ENCODE measurements at places on chromosomes 7 and 10. TPM values are rescaled to one million over a fixed set of nuclear protein-coding genes. Genes with fewer than 3 reads are reported as not detected.

DNA sequence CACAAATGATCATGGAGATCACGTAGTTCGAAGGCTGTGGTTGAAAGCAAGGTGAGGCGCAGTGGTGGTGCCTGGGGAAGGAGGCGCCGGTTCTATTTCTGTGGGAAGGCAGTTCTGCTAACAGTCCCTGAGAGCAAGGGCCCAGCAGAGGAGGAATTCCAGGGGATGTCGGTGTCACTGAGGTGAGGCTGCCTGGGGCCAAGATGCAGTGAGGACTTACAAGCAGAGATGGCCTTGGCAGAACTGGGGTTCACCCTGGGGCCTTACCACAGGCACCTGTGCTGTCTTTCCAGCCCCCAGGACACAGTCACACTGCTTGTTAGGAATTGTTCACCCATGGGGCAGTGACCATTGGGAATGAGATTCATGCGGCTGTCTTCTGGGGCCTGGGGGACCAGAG, 26.7 kb downstream of the GBX1 start:
- no peak for DNase-seq

DNA sequence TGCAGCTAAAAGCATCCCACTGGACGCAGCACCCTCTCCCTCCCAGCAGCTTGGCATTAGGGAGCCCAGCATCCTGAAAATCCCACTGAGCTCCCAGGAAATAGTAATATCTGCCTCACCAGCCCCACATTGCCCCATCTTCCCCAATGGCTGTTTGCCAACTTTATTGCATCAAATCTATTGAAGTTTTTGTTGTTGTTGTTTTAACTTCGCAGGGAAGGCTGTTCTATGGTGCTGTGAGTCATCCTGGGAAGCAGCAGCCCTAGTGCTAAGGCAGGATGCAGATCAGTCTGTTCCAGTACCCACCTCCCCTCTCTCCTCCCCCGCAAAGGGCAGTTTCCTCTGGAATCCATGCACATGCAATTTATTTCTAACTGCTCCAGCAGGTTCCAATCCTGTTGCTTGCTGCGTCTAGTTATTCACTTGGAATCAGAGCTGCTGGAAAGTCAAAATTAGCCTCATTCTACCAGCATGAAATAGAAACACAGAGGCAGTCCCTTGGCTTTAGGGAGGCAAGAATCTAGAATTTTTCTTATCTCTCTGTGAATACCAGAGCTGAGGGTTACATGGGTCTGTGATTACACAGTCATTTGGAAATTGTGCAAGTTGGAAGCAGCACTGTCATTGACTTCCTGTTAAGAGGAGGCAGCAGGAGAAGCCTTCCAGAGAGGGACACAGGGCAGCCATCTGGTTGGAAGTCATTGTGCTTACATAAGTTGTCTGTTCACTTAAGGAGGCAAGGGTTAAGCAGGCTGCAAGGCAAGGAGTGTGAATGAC, 115.9 kb upstream of the CACUL1 start:
- DNase-seq: no peak

DNA sequence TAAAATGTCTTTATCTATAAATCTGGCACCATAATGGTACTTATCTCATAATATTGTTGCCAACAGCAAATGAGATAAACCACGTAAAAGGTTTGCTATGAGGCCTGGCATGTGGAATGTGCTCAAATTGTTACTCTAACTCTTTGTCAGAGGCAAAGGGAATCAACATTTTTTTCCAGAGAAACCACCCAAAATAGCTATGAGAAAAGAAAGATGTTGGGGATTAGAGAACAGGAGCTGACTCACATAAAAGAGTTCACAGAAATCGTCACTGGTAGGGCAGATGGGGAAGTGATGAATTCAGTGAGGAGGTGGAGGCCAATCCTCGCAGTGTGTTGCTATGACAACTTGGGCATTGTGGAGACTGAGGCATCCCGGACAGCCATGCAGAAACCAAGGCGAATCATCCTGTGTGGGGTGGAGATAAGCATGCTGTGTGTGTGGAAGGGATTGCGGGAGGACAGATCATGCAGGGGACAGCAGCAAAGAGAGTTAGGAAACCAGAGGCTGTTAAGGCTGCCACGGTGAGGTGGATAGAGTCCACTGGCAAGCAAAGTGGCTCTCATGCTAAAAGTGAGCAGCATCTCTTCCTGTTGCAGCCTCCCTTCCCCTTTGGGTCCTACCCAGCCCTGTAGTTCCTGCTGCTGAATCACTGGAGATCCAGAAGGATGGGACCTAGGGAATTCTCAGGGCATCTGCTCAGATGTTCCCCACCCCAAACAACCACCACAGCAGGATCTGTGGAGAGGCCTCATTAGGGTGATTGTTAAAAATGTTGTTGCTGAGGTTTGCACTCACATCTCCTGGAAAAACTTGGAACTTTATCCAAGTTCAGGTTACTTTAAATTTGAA, 103.9 kb downstream of the CUBN start:
- peak; percentile 55 for DNase-seq

DNA sequence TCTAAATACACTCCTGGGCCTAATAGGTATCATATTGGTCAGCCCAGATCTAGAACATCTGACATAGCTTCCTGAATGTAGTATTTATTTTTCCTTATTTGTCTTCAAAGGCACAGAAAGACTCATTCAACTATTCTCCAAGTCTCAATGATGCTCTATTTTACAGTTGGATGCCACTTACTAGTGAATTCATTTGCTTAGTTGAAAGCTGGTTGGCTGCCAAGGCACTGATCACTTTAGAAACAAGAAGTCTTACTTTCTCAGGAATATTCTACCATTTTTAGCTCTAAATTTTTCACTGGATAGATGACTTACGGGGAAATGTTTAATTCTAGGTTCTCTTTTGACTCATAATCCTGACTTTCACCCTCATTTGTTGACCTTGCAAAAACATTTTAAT, 863.4 kb downstream of the SORCS1 start:
- no peak for DNase-seq

GRCh38 chr10:110005719-110006118, 2.1 kb upstream of the ADD3 start:
- peak; percentile 85 for DNase-seq

The NPFFR1 gene
- not detected for total RNA-seq

DNA sequence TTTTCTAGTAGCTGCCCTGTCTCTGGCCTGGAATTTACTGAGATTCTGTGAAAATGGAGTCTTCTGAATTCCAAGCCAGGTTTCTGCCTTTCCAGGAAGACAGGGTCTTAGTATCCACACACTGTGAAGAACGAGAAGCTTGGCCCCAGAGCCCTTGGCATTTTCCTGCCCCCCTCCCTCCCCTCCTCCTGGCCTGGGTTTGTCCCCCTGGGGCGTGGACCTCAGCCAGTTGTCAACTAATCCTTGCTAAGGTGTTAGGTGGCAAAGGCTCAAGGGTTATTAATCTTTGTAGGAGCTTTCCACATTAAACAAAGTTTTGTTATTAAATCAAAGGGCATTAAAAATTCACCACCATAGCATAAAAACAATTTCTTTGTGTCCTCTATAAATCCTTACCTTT, 329.5 kb downstream of the RNLS start:
- DNase-seq: no peak

- no peak for DNase-seq
These were observed 24.4 kb downstream of the CRPPA start for GRCh38 chr7:16396766-16397500.

Data from osteoblast (primary cell).